ENCODE measurements at places on chromosomes 11 and 22.

DNA sequence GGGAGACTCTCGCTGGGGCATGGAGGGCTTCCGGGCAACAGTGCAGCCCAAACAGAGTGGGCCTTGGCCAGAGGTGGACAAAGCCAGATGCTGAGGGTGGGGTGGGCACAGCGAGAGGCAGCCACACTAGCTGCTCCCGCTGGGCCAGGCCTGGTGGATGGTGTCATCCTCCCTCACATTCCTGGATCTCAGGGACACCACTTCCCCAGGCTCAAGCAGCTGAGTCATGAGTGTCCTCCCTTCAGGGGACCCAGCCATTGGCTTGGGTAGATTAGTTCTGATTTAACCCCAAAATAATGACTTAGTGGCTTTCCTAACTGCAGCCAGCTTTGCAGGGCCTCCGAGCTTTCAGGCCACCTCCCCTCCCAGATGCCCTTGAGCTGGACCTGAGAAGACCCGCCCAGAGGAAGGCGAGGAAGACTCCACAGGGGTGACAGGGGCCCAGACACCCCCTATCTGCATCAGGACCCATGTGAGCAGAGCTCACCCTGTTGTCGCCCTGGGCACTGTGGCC is 25.9 kb upstream of the WNT7B start:
- no peak for DNase-seq

DNA sequence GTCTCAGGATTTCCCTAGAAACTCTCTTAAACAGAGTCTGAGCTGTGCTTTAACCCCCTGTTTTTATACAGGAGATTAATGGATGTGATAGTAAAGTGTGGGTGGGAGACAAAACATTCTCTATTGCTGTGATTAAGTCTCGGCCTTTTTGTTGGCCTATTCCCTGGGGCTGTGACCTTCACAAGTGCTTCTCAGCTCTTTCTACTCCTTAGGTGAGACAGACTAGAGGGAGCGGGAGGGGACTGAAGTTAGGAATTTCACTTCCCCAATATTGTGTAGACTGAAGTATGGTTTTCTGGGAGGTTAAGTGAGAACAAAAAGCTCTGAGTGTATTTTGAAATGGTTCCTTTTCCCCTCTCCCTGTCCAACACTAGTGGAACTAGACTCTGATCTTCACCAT is 29.8 kb upstream of the OR8B8 start:
- no peak for DNase-seq

DNA sequence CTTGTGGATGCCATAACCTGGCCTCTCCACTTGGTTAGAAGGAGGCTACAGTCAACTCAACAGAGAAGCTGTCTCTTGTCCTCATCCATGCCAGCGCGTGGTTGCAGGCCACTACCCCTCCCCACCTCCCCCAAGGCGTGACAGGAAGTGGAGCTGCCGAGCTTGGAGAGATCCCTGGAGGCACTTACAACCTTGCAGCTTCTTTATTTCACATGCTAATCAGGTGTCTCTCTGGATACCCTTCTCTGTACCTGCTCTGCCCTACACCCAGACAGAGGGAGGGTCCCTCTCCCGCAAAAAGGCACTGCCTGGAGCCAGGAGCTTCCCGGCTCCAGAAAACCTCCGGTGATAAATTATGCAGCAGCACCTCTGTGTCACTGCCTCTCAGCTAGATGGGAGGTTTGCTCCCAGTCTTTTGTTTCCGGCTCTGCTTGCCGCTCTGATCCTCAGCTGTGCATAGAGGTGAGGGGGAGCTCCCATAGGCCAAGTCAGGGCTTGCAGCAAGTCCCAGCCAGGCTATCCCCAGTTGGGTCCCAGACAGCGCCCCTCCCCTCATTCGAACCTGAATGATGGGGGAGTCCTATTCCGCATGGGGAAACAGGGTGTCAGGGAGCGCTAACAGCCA is 5.7 kb downstream of the LRP4 start:
- no peak for DNase-seq

GRCh38 chr11:38206663-38207062 is 1608.6 kb upstream of the RAG2 start:
- no peak for DNase-seq

- no peak for DNase-seq
Observed at GRCh38 chr11:126423154-126423553, 67.7 kb downstream of the ST3GAL4 start.

GRCh38 chr11:116782728-116783127 is 5.1 kb downstream of the ZPR1 start:
- no peak for DNase-seq

GRCh38 chr11:49851971-49852389 is 100.2 kb upstream of the OR4C13 start:
- DNase-seq: no peak

GRCh38 chr11:30697032-30697431 is 110.9 kb upstream of the MPPED2 start:
- DNase-seq: no peak

GRCh38 chr22:46609175-46609690 is 11.0 kb upstream of the GRAMD4 start:
- no peak for DNase-seq

DNA sequence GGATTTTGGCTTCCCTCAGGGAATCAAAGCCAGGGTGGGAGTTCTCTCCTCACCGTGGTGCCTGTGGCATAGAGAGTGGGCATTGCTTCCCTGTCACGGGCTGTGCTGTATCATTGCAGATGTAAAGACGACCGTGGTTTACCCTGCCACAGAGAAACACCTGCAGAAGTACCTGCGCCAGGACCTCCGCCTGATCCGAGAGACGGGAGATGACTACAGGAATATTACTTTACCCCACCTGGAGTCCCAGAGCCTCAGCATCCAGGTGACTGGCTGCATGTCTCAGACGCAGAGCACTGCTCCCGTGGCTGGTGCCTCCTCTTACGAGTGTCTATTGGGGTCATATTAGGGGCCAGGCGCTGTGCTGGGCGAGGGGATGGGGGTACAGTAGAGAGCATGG is 24.2 kb upstream of the ST3GAL4 start:
- no peak for DNase-seq

DNA sequence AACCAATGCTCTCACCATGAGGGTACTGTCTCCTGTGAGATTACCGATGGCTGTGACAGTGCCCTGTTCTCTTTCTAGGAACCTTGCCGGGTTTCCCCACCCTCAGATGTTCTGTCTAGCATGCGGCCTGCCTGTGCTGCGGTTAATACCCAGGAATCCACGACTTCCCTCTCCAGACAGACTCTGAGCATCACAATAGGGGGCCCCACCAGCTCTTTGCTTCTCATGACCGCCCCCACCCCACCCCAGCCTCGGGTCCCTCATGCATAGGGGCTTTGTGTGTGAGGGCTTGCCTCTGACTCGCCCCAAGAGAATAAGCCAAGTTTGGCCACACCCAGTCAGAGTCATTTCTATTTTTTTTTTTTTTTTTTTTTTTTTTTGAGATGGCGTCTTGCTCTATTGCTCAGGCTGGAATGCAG is 10.3 kb downstream of the PARVG start:
- peak; percentile 22 for DNase-seq

DNA sequence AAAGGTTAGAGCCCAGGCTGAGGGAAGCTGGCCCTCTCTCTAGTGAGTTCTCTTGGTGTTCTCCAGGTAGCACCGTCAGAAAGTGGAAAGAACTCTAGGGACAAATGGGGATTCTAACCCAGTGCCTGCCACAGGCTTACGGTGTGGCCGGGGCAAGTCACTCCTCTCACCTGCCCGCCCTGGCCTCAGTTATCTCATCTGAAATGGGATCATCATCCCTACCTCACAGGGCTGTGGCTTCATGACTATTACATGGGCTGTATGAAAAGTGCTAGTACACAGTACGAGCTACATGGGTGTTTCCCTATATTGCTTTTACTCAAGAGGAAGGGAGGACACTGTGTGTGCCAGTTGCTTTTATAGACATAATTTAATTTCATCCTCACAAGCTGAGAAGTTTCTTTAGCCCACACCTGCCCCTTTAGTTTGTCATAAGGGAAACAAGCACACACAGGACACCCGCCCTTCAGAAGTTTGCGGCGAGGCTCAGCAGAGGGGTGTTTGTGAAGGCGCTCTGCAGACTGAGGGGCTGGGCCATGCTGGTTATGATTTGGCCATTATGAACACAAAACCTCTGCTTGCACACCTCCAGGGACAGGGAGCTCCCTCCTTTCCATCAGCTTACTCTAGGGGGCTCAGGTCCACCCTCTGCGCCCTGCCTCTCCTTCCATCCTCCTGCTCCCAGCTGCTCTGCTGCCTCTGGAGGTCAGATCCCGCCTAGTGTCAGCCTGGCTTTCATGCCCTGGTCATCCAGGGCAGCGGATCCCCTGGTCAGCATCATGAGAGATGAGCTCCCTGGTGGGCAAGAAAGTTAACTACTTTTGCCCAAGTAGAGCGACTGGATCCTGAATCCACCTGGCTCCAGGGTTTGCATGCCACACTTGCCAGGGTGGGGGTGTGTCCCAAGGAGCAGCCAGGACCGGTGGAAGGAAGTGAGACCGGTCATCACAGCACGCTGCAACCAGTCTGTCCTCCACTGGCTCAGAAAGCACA is 1.2 kb downstream of the KLHL35 start:
- no peak for DNase-seq

GRCh38 chr22:28381429-28382167 is 298.0 kb downstream of the TTC28 start:
- DNase-seq: no peak

DNA sequence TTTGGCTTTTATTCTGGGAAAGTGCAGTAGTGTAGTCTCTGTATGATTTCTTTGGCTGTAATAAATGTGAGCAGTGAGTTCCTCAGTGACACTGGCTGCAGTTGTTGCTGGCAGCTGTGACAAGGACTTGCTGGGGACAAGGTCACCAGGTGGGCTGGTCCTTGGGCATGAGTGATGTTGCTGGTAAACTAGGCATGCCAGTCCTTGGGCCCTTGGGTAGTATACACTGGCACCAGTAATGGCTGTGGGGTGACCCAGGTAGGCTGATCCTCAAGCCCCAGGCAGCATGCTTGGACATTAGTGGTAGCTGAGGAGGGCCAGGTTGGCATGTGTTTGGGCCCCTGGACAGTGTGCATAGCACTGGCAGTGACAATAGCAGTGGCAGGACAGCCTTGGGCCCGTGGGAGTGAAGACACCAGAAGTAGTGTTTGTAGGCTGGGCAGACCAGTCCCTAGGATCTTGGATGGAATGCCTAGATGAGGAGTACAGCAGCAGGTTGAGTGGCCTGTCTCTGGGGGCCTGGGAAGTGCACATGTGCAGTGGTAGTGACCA is 164.3 kb downstream of the GUCY1A2 start:
- no peak for DNase-seq

- no peak for DNase-seq
Observed at GRCh38 chr11:13972043-13972910, 9.8 kb downstream of the SPON1 start.

DNA sequence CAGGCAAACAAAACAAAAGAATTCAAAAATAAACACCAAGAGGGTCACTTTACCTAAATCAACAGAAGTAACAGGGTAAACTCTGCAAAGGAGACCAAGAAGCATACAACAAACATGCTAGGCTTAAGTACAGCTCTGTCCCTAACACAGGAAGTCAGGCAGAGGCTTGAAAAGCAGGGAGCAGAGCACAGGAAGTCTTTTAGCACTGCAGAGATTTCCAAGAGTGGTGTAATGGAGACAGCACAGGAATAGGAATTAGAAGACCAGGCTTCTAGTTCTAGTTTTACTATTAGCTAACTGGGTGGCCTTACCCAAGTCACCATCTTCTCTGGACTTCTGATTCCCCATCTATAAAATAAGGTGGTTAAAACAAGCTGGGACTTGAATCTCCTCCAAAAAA is 1.9 kb downstream of the RBFOX2 start:
- no peak for DNase-seq

DNA sequence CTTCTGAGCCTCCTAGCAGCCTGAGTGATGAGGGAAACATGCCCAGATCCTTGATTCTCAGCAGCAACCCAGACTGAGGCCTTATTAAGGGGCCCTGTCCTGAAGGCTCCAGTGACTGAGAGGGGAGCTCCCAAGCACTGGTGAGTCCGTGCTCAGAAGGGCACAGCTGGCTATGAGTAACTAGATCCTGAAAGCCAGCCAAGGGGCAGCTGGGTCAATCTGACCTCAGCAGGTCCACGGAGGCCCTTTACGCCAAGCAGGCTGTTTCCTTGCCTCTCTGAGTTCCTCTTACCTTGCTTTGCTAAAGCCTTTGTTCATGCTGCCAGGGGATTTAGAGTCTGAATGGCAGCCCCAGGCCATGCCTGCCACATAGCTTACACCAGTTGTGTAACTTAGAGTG is 19.3 kb upstream of the MIEF1 start:
- DNase-seq: no peak

DNA sequence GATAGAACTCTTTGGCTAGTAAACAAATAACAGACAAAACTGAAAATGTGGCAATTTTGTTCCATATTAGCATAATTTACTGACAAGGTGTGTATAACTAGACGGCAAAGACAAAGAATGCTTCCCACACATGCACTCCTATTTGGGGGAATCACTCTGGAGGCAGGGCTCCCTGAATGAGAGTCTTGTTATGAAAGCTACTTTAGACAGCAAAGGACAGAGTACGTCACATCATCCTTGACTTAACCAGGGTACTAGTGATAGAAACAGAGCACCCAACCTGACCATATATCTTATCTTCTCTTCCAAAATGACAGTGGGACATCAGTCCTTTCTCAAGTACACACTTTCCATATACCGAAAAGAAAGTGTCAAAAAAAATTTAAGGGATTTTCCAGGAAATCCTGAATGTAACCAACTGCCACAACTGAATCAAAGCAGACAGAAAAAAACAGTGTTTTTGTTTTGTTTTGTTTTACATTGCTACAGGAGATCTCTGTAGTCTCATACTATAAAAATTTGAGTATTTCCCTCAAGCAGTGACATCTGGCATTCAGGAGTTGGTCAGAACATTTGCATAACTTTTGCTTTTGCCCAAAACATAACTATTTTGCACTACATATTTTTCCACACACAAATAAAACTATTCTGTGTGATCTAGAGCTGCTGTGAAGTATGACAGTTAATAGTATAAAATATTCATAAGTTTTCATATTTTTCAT is 98.9 kb downstream of the ARHGAP20 start:
- no peak for DNase-seq

DNA sequence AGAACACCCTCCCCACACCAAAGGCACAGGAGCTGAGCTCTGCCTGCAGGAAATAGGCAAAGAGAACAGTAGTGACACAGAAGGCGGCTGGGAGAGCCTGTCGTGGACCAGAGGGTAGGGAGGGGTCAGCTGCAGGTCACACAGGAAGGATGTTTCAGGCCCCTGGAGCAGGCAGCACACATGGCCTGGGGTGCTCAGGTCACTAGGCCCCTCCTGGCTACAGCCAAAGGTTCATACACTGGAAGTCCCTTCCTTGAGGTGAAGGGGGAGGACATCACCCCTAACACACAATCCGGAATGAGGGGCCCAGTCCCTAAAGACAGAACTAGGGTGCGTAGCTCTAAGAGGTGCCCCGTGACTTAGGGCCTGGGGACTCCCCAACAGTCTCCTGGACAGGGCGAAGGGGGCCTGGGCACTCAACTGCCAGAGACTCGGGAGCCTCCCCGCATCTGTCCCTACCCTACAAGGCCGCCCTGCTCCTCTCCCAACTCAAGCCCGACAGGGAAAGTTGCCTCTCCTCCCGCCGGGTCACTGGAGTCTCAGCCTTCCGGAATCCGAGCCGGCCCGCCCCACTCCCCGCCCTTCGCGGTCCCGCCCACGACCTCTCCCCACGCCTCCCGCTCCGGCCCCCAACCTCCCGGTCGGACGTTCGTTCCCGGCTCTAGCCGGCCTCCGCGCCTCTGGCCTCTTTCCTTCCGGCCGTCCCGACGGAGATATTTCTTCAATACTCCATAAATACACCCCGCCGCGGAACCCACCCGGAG is at the start of gene CYB5R2:
CYB5R2 (minus strand) TSS at position 541 of the 764 bp plus-strand sequence. CDS start 675 bp downstream, outside the sequence.
- no peak for DNase-seq

GRCh38 chr11:117950301-117950700 is 21.1 kb upstream of the TMPRSS13 start:
- DNase-seq: no peak
